ENCODE measurements at places on chromosomes 1 and 21.

- DNase-seq, result no peak
These were observed 345.5 kb downstream of the SMYD3 start for GRCh38 chr1:246161626-246162025.

DNA sequence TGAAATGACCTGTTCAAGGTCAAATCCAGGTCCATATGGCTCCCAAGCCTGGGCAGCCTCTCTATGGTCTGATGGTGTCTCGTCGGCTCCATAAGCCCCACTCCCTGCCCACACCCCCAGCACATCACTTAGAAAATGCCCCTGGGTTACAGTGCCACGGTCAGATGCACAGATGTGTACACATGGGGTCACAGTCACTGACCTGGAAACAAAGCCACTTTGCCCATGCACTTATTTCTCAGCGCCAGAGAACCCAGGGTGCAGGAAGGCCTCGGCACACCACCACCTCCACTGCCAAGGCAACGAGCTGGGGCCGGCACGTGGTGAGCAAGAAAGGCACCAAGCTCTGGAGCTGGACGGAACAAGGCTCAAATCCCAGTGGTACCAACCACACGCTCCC lies 24.7 kb downstream of the IFFO2 start:
- DNase-seq, result no peak

DNA sequence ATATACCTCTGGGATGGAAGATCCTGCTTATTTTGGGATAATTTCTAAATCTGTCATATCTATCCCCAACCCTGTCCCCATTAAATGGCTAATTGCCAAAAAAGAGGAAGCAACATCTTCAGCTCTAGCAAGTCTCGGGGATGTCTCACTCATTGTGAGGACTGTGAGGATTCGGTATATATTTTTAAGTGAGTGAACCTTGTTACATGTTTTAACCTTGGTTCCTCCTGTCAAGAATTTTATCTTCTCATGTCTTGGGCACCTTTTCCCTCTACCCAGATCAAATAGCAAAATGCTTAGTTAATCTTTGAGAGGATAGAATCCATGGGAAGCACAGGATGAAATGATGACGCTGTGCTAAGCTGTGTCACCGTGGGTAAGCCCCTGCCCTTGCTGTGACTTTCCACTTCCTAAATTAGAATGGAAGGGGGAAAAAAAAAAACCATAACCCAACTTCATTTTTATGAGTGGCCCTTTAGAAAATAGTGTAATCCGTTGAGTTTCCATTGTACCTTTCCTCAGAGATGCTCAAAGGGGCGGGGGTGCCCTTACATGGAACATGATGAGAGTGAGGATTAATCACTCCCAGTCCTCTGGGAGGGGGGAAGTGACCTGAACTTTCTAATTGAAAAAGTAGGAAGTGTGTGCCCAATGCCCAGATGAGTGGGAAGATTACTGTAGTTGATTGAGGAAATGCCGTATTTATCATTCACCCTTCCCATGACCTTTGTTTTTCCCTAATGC lies 7.6 kb downstream of the ATP1A1 start:
- DNase-seq, result no peak

- no peak for DNase-seq
These were observed 17.6 kb upstream of the SFPQ start for GRCh38 chr1:35210321-35211119.

- DNase-seq, result no peak
These were observed 207.2 kb upstream of the NFIA start for GRCh38 chr1:60875138-60875537.

- DNase-seq, result no peak
These were observed 28.4 kb downstream of the WNT3A start for GRCh38 chr1:228034954-228035837.

DNA sequence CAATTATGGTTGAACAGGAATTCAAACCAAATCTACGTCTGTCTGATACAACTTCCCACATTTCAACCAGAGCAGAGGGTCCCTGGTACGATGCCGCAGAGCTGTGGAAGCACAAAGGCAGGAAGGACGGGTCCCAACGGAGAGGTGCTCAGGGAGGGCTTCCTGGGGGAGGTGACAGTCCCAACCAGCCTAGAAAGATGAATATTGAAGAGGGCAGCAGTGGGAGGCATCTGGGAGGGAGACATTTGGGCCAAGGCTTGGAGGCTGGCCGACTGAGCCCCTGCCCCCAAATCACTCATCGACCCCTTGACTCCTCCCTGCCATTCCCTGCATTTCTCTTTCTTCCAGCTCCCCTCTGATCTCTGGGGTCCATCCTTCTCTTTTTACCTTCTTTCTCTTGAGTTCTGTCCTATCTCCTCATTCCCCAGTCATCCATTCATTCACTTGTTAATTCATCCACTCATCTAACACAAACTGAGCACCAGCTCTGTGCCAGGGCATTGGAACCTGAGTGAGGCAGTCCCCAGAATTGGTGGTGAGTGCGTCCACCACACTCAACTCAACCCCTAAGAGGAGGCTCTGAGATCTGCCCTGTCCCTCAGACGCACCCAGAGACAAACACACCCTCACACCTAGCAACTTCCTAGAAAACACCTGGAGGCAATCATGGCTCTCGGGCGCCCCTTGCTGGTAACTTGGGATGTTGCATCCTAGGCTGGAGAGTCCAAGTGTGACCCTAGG lies 13.2 kb upstream of the CELA3B start:
- peak; percentile 82 for DNase-seq

GRCh38 chr1:234843946-234844345 lies 234.0 kb upstream of the IRF2BP2 start:
- no peak for DNase-seq

- DNase-seq, result no peak
These were observed 7.9 kb downstream of the CEPT1 start for GRCh38 chr1:111147948-111148347.

GRCh38 chr21:32494934-32495709 lies 82.6 kb downstream of the EVA1C start:
- DNase-seq, result no peak

DNA sequence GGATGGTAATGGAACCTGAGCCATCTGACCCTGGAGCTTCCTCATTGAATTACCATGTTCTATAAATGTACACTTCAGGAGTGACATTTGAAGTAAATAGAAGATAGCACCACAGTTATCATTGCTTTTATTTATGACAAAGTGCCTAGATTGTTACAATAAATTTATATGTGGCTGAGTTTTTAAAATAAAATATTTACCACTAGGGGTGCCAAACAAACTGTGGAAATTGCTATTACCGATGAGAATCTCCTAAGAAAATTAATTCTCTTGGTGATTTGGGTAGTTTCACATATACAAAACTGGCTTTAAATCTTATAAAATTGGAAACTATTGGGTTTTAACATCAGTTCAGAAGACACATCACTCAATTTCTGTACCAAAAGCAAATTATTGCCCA lies 1.4 kb upstream of the TNR start:
- no peak for DNase-seq

GRCh38 chr1:171218661-171219060 lies 29.6 kb upstream of the FMO1 start:
- no peak for DNase-seq

DNA sequence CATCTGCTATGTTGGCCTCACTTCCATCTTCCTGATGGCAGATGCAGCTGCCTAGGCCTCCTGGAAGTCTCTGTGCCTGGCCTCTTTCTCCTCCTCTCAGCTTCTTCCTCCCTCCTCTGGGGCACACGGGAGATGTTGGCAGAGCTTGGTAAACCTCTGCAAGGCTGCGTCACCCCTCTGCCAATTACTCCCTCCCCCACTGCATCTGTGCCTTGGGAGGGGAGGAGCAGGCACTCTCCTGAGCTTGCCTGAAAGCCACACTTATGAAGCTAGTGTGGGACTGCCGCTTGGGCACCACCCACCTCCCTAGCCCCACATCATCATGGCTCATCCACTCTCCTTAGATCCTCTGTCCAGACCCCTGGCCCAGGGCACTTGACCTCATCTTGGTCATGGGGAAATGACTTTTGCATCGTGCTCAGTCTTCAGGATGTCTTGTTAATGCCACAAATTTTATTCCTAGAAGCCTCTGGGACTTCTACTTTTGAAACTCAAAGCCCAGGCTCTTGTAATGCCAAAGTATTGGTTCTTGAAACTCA lies 7.3 kb upstream of the TMEM51 start:
- no peak for DNase-seq

DNA sequence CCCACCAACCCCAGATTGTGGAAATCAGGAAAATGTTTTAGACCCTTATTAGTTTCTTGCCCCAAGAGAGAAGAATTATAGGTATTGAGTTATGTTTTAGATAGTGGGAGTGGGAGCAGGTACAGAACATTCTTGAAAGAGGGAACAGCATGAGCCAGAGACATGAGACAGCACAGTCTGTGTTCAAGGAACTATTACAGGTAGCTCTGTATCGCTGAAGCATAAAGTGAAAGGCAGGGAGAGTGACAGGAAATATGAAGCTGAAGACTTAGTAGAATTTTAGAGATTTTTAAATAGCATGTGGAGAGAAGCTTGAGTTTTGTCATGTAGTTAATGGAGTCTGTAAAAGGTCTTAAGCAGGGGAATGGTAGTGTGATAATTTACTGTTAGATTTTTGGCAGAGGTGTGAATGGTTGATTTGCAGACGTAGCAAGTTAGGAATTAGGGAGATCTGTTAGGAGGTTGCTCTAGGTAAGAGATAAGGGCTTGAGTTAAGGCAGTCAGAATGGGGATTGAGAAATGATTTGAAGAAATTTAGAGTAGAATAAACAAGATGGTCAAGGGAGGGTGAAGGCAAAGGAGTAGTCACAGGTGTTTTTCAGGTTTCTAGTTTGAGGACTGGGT lies 11.6 kb downstream of the SUCO start:
- DNase-seq, result no peak

GRCh38 chr1:39955547-39956539 lies 898 bp downstream of the MFSD2A start:
- peak; percentile 10 for DNase-seq

GRCh38 chr1:179785031-179785431 lies 41.9 kb downstream of the FAM163A start:
- DNase-seq, result no peak

DNA sequence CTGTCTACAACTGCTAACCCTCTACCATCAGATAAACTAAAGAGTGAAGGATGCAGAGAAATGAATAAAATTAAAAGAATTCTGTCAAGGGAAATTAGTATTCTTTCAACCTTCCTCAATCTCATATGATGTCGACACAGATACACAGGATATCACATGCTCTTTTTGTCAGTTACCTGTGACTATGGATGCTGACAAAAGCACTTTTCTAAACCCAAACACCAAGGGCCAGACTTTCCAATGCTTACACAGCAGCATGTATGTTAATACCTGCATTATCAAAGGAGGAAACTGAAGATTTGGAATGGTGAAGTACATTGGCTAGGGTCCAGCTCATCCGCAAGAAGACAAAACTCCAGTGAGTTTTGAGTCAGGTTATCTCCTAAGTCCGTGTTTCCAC lies 294.0 kb downstream of the SMYD3 start:
- no peak for DNase-seq

- DNase-seq, result no peak
These were observed 37.4 kb downstream of the CLDN17 start for GRCh38 chr21:30129246-30129645.

DNA sequence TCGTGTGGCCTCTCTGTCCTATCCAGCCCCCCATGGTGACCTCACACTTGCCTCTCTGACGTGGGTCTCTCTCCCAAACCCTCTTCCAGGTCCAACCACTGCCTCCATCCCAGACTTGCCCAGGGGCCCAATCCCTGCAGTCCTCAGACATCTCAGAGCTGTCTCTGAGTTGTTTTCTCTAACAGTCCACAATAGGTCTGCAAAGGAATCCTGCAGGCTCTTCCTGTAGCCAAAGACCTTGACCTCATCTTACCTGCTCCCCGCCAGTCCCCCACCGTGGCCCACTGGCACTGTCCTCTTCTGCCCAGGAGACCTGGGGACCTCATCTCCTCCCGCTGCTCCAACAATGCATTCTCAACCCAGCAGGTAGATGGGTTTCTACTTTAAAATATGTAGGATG lies 10.0 kb downstream of the RNF187 start:
- no peak for DNase-seq

DNA sequence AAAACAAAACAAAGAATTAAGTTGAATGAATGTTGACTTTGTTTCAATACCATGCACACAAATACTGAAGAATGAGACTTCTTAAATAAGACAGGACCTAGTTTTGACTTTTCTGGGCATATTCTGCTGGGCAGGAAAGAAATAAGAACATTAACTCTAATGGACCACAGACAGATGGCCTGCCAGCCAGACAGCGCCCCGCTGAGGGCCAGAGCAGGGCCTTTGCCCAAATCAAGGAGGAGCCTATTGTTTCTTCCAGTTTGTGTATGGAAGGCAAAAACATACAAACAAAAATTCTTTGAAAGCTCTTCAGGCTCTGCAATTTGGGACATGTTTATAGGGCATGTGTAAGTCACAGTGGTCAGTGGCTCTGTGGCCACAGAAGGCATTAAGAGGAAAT lies 44.4 kb upstream of the KIF26B start:
- DNase-seq, result no peak

- DNase-seq, result no peak
These were observed 18.4 kb downstream of the FMN2 start for GRCh38 chr1:240109920-240110636.

DNA sequence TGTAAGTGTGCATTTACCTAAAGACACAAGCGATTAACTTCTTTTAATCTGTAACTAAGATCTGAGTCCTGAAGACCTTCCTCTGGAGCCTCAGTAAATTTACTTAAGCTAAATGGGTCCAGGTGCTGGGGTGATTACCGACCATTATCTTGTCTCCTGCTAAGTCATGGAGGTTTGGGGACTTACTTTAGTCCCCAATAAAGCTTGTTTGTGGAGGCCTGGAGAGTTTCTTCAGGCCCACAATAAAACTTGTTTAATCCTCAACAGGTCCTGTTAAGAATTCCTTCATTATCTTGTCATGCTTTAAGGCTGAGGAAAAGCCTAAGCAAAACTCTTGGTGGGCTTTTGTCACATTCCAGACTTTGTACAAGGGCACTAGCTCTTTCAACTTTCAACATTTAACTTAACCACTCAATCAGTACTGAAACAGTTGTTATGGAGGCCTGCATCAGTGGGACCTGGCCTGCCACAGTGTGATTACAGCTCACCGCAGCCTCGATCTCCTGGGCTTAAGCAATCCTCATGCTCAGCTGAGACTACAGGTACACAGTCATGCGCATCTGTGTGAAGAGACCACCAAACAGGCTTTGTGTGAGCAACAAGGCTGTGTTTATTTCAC lies 84.0 kb downstream of the FMO4 start:
- DNase-seq, result no peak

- DNase-seq, result no peak
These were observed 52.5 kb downstream of the DMAP1 start for GRCh38 chr1:44265656-44266358.

GRCh38 chr1:201241736-201242135 lies 41.6 kb upstream of the PKP1 start:
- DNase-seq, result no peak

- no peak for DNase-seq
These were observed 576.2 kb downstream of the NEGR1 start for GRCh38 chr1:71706029-71706671.

GRCh38 chr1:59393211-59394180 lies 96.6 kb downstream of the FGGY start:
- DNase-seq, result no peak

- DNase-seq, result no peak
These were observed 24.7 kb downstream of the ZYG11A start for GRCh38 chr1:52867087-52867863.
